ENCODE measurements at places on chromosomes 12 and 14.

- no peak for DNase-seq
Measured at GRCh38 chr12:32918890-32919801, 22.6 kb upstream of the PKP2 start.

DNA sequence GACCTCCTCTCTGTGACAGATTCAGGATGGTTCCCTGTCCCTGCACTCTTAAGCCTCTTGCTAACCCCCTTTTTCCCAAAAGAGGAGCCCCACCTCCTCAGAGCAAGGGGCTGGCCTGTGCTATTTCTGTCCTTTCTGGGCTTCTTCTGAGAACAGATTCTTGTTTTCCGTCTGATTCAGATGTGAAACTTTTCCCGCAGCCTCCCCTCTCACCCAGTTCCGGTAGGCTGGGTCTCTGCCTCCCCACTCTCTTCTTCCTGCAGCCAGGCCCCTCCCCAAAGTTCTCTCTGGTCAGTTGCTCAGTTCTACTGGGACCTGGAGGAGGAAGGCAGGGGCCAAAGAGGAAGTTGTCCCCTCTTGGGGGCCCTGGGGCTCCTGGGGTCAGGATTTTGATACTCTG, 11.8 kb downstream of the PDE1B start:
- DNase-seq = no peak

GRCh38 chr12:130828895-130829294, 10.2 kb downstream of the STX2 start:
- no peak for DNase-seq

GRCh38 chr12:83796531-83796930, 1109.8 kb downstream of the TMTC2 start:
- no peak for DNase-seq

- DNase-seq = no peak
Measured at GRCh38 chr12:5796171-5796958, 148.7 kb downstream of the ANO2 start.

GRCh38 chr12:28033538-28033915, 61.0 kb upstream of the PTHLH start:
- no peak for DNase-seq

DNA sequence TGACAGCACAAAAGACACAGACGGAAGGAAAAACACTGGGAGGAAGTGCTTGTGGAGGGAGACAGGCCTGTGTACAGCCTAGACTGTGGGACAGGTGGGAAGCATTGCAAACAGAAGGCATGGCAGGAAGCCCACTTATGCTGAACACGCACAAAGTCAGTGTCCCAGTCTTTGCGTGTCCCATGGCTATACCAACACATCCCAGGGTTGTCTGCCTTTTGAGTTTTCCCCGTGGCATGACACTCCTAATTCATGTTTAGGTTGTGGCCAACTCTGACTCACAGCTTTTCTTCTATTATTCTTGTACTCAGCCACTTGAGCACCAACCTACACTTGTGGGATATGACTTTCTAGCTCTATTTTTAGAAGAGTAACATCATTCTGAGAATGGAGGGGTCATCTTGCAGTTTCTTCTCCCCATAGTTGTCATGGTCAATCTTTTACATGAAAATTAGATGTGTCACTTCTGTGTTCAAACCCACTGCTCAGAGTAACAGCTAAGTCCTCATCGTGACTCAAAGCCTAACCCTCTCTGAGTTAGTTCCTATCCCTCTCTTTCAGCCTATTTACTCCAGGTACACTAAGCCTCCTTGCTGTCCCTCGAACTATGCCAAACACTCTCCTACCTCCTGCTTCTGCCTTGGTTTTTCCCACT, 27.5 kb upstream of the JPH4 start:
- peak; percentile 12 for DNase-seq

DNA sequence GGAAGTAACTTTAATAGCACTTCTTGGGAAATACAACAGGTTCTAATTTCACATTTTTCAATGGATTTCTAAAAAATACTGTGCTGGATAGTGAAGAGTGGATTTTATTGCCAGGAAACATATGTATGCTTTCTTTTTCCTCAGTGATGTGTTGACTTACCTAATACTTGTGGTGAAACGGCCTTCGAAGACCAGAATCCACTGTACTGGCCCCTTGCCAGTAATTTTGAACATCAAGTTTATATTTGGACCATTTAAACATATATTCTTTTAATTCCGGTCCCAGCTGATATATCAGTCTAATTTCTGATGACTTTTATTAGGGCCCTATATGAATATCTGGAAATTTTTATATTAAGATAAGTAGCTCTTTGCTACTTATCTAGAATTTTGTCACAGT, 1.8 kb downstream of the MSRB3 start:
- no peak for DNase-seq

GRCh38 chr12:3533703-3534386, 42.8 kb downstream of the PRMT8 start:
- DNase-seq = no peak

GRCh38 chr12:130476451-130477135, 138.9 kb downstream of the PIWIL1 start:
- DNase-seq = no peak

DNA sequence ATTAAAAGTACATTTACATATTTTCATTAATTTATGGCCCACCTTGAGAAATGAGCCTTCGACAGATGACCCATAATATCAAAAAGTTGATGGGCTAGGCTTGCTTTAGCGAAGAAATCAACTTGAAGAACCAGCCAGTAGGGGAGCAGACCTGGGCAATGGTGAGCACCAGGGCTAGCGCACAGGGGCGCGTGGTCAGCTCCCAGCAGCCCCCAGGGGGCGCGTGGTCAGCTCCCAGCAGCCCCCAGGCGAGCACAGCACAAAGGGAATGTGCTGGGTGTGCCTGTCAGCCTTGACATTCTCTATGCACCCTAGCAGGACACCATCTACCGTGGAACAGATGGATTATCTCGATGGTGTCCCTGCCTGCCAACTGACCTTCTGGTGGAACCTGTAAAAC, 15.3 kb upstream of the SOX5 start:
- DNase-seq = no peak

DNA sequence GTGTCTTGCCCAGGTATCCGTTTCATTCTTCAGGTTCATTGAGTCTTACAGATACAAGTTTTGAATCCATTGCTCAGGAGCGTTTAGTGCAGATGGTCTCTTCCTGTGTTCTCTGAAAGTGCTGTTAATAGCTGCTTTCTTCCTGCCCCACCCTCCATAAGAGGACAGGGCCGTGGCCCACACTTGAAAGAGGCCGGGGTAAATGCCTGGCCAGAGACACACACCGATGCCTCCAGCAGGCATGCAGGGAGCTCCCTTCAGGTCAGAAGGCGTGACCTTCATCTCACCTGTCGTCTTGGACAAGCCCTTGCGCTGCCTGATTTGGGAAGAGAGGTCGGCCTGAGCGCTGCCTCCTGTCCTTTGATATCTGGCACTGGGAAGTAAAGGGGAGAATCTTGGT, 11.6 kb downstream of the PRKAB1 start:
- DNase-seq = no peak

DNA sequence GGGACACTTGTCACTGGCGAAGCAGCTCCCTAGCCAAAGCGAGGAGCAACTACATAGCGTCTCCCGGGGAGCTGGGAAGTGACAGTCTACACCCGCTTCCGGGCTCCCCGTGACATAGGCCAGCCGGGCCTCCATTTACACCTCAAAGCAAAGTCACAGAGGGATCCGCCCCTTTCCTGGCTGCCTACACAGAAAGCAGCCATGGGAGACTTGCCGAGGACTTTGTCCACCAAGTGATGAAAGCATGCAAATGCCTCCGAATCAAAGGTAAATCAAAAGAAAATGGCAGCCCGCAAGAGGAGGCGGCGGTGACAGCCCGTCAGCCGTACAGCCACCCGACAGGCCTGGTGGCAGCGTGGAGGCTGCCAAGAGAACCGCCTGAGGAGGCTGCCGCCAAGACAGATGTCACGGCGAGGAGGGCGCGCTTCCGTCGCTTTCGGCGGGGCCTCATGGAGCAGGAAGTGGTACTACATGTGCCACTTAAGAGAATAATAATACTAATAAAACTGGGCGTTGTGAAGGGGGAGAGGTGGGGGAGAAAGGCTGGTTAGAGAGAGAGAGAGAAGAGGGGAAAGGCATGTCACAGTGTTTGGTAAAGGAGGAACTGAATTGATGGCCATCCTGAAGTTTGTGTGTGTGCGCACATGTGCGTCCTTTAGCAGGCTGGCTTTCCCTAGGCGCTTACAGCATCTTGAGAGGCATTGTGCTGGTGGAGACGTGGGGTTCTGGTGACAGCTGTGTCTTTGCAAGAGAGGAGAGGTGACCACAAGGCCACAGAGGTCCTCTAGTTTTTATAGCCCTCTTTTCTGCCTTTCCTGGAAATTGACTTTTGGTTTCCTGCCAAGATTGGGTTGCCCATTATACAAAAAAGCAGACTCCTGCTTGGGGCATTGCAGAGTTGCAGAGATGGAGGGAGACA, 661.7 kb downstream of the VRK1 start:
- peak; percentile 68 for DNase-seq

- DNase-seq = no peak
Measured at GRCh38 chr14:97178781-97179180, 381.6 kb downstream of the VRK1 start.

GRCh38 chr12:89838833-89839232, 130.2 kb upstream of the ATP2B1 start:
- DNase-seq = no peak

DNA sequence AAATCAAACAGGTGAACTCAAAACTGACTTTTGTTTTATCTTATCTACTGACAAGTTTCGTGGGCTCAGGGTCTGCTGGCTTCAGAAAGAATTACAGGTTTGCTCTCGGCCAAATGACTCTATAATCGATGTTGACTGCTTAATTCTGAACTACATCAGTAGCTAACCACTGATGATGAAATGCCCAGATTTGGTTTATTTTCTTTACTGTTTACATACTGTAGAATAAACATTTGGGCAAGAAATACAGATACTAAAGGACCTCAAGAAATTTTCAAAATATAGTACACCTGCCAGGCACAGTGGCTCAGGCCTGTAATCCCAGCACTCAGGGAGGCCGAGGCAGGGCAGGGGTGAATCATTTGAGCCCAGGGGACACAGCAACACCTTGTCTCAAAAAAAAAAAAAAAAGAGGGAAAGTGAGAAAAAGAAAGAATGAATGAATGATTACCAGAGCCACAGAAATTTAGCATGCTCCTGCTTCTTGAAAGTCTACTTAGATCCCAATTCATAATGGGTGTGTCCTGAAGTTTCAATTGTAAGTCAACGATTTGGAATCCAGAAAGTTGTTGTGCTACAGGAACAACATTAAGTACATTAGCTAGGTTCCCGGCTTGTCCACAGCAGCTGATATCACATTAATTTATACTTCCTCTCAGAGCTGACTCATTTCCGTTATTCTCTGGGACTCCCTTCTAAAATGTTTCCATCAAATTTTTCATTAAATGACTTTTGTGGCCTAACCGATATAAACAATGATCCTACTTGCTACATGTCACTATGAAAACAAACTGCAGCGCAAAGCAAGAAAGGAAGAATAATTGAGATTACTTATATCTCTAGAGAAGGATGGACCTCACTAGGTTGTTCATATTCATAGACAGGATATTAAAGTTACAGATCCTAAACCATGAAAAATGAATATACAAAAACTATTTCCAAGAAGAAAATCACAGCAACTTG, 134.3 kb downstream of the MED13L start:
- no peak for DNase-seq

- DNase-seq = peak; percentile 4
Measured at GRCh38 chr12:106248312-106248845, 559 bp upstream of the CKAP4 start.

DNA sequence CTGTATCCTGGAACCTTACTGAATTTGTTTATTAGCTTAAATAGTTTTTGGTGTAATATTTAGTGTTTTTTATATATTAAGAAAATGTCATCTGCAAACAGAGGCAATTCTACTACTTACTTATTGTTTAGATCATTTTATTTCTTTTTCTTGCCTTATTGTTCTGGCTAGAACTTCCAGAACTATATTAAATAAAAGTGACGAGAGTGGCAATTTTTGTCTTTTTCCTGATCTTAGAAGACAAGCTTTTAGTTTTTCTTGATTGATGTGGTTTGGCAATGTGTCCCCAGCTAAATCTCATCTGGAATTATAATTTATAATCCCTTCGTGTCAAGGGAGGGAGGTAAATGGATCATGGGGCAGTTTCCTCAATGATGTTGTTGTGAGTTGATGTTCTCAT, 857.8 kb downstream of the SLC6A15 start:
- DNase-seq = no peak

GRCh38 chr12:47884501-47884900, 20.3 kb downstream of the VDR start:
- no peak for DNase-seq

DNA sequence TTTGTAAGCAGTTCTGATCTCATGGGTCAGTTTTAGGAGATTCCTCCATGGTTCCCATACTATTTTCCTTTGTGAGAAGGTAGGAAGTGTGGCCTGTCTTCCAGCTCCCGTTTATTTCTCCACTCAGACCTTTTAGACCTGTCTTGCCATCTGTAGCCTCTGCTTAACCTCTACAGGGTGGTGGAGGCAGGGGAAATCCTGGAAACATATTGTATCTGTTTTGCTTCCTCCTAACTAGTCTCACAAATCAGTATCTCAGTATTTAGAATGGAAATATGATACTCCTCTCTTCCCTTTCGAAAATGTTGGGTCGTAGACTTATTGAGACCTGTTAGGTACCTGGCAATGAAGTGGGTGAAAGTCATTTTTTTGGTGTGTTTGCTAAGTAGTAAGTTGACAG, 399.4 kb upstream of the RGS6 start:
- no peak for DNase-seq

- no peak for DNase-seq
Measured at GRCh38 chr12:104712968-104713367, 245.1 kb downstream of the SLC41A2 start.

- DNase-seq = no peak
Measured at GRCh38 chr12:107223821-107224220, 130.5 kb upstream of the CRY1 start.

GRCh38 chr14:106670011-106670410, 1143.6 kb downstream of the TMEM121 start:
- no peak for DNase-seq

GRCh38 chr12:67433385-67434175, 164.4 kb downstream of the CAND1 start:
- no peak for DNase-seq

DNA sequence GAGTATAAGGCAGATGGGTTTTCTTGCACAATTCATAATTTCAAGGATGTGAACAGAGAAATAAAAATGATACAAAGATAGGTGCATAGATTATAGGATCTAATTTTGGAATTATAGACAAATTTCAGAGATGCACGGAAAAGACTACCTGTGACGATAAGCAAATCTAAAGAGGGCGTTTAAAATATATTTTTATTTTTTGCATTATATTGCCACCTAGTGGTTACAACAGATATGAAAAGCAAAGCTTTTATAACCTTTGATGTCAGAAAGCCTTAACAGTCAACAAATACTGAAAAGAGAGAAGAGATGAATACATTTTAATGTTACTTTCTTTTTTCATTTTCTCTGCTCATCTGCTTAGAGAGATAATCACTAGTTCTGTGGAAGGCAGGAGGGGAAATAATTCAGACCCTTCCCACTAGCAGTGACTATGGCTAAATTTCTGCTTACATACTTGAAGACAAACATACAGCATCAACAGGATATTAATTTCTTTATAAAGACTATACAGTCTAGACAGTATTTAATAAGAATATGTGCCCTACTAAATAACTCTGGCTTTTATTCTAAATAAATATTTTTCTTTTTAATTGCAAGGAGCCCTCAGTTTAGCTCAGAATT, 46.3 kb downstream of the NTS start:
- DNase-seq = no peak
